ENCODE measurements at places on chromosomes 5 and 9.

GRCh38 chr9:16282216-16282615, 588.3 kb downstream of the BNC2 start:
- DNase-seq: peak; percentile 22

- DNase-seq: no peak
Measured at GRCh38 chr9:83680233-83680632, 27.5 kb downstream of the UBQLN1 start.

GRCh38 chr9:7172154-7173115, 414.7 kb downstream of the KDM4C start:
- DNase-seq: no peak

- no peak for DNase-seq
Measured at GRCh38 chr5:170362656-170363055, 26.5 kb downstream of the KCNMB1 start.

GRCh38 chr9:14812806-14813205, 90.3 kb upstream of the CER1 start:
- DNase-seq: no peak
